T-helper 9 cell (primary cell): ENCODE measurements at places on chromosomes 1 and 21.

GRCh38 chr1:235763962-235764361 lies 102.7 kb downstream of the LYST start:
- no peak for DNase-seq

DNA sequence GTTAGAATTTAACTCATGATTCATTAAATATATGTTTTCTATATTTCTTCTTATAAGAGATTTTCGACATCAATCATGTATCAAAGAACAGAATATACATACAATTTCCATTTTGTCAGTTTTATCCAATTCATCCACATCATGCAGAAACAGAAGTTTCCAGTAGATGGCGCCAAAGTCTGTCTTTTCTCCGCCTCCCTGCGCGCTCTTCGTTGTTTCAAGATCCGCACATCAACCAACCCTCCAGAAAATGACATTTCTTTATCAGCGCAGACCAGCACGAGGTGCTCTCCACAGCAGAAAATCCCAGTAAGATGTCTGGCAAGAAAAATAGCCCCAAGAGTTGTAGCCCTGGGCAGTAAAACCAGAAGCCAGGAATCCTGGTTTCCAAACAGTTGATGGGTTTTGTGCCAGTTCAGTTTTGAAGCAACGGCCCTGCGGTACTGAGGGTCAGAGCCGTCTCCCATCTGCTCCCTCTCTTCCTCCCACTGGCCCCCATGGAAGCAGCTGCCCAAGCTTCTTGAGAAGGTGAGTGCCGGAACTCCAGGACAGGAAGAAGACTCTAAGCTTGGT lies 38.6 kb upstream of the GPR137B start:
- peak; percentile 46 for DNase-seq

DNA sequence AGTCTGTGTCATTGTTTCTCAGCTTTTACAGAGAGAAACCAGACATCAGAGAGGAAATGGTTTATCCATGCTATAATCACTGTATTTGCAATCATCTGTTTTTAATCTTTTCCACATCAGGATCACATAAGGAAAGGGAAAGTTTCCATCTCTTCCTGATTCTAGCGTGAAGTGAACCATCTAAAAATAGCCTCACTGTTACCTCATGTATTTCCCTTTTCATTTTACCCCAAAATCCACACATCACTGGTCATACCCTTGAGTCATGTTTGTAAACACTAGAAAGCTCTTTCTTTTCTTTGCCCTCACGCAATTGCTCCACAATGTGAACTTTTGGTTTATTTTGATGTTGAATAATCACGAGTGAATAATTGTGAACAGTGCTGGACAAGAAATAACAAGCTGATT lies 146.0 kb downstream of the PLA2G4A start:
- no peak for DNase-seq

GRCh38 chr1:75785320-75785982 lies 605 bp upstream of the RABGGTB start:
- DNase-seq = no peak

DNA sequence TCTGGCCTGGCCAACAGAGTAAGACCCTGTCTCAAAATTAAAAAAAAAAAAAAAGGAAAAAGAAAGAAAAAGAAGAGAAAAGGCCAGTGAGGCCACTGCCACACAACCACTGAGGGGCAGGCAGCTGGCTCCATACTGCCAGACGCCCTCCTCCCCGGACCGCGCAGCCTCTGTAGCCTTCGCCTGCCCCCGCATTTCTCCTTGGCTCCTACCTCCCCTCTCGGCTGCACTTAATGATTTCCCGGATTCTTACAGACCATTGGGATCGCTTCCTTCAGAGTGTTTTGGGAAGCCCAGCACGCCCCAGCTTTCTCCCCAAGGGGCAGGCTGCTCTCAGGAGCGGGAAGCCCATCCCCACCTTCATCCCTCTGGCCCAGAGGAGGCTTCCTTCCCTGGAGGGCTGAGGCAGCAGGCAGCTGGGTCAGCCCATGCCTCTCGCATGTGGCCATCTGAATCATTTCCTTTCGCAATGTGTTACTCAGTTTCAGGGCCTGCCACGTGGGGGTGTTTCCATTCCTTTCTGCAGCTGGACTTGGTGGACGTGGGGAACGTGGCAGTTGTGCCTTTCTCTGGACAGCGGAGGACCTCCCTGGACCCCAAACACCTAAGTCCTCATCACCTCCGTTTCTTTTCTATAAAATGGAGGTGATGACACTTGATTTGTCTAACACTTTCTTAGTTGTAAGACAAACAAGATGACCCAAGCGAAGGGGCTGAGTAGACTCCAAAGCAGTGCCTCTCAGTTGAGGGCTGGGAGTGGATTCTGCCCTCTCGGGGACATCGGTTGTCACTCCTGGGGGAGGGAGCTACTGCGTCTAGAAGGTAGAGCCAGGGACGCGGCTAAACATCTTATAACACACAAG lies 2.3 kb downstream of the SLC2A5 start:
- DNase-seq = no peak

DNA sequence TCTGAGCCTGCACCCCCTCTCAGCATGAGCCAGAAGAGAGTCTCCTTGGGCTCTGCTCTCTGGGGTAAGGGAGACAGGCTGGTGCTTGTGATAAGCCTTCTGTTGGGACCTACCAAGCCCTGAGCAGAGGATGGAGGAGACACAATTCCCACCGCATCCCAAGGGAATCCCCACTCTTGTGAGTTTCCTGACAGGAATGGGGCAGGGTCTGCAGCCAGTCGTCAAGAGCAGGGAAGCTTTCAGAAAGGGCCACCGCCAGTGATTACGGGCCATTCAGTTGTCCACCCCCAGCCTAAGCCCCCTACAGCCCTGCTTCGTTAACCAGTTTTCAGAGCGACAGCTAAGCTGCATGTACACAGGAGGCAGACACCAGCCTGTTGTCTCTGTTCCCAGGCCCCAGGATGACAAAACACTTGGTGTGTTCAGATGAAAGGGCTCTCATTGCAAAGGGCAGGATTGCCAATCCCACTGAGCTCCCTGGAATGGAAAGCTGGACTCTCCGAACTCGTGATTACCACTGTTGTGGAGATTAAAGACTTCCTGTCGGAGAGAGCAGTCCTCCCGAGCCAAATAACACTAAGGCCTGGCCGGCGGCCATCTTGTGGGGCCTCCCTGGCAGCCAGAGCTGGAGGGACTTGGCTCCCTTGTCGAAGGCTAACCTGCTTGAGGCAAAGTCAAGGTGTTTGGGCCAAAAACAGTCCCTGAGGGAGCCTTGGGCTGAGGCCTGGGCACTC lies 37.4 kb upstream of the SLC30A1 start:
- DNase-seq = no peak

DNA sequence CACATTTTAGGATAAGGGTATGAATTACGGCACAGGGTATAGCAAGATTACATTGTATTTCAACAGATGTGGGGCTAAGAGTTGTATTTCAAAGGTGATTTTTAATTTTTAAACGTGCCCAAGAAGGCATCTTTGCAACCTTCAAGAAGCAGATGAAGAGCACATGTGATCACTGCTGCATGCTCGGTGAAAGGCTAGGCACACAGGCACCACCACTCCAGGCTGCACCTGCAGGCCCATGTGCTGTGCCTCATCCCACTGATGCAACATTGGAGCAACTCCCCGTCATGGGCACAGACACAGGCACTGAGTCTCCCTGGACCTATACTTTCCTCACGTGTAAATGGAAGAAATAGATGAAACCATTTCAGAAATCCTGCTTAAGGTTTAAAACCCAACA lies 23.5 kb downstream of the UBE2G2 start:
- no peak for DNase-seq

GRCh38 chr21:31597683-31598082 lies 61.8 kb upstream of the SOD1 start:
- DNase-seq = no peak

- DNase-seq = no peak
Observed at GRCh38 chr1:5982276-5982675, 9.9 kb downstream of the NPHP4 start.

GRCh38 chr1:13753636-13754402 lies 53.8 kb downstream of the PRDM2 start:
- no peak for DNase-seq

- DNase-seq = no peak
Observed at GRCh38 chr1:241825581-241825980, 22.4 kb upstream of the EXO1 start.

DNA sequence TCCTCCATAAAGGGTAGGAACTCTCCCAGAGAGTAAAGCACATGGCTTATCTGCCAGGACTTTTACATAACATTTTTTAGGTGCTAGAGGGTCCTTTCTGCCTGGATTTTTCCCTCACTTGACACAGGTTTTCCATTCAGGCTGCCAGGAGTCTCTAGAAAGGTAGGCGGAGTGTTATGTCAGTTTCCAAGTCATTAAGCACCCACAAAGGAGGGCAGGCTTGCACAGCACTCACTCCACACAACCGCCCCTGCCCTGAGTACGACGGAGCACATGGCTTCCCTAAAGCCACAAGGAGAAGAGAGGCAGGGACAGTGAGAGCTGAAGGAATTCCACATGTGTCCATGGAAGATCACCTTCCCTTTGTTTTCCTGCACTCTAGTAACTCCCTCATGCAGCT lies 55.7 kb downstream of the CAPZB start:
- DNase-seq = no peak

- no peak for DNase-seq
Observed at GRCh38 chr1:71438626-71439025, 357.8 kb upstream of the ZRANB2 start.

GRCh38 chr1:214514819-214515383 lies 36.5 kb downstream of the PTPN14 start:
- DNase-seq = no peak

GRCh38 chr1:236922190-236922589 lies 82.1 kb downstream of the MT1HL1 start:
- no peak for DNase-seq

- DNase-seq = no peak
Observed at GRCh38 chr1:82731216-82731615, 930.5 kb downstream of the ADGRL2 start.

- DNase-seq = no peak
Observed at GRCh38 chr1:204592246-204592948, 76.2 kb downstream of the MDM4 start.

- DNase-seq = no peak
Observed at GRCh38 chr1:246629030-246629429, 62.8 kb downstream of the CNST start.

- no peak for DNase-seq
Observed at GRCh38 chr1:36455386-36455785, 5.1 kb upstream of the OSCP1 start.

- no peak for DNase-seq
Observed at GRCh38 chr1:108054396-108054795, 89.4 kb upstream of the VAV3 start.

DNA sequence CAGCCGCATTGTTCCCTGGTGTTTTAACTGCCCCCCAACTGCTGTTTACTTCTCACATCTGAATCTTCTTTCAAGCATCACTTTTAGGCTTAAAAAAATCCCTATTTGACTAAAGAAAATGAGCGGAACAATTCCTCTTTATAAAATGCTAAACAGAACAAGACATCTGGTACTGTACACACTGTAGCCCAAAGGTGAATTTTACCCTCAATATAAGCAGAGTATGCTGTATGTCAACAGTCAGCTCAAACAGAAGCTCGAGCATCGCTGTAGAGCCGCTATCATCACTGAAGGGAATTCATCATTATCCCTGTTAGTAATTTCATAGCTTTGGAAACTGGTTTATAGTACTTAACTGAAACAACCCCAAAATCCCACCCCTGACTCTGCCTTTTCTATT lies 85.3 kb downstream of the LRRC8D start:
- DNase-seq = no peak

DNA sequence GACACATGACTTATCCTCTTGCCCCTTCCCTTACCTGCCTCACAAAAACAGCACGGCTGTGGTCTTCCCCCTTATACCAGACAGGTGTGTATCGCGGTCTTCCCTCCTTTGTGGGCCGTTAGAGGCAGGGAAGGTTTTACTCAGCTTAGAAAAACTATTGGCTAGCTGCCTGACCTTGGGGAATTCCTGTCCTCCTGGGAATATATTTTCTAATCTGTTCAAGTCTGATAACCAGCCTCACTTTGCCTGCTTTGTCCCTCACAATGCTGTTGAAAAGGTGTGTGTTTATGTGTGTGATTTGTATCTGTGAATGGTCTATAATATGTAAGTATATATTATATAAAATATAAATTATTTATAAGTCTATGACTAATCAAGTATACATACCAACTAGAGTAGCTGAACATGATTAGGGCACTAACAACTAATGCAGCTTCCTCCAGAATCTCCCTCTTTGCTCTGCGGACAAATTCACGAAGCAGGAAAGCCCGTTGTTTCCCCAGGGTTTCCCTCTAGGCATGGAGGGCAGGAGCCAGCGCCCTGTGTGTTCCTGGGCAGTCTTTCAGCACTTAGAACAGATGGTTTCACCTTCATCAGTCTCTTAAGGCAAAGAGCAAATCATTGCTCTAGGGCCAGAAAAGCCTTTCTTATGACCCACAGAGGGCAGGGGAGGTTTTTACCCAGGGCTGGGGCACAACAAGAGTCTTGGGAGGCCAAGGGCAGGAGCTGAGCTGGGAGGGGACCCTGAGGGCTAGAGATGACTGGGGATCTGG lies 25.6 kb downstream of the SLC26A9 start:
- DNase-seq = no peak

- DNase-seq = no peak
Observed at GRCh38 chr1:63928186-63929105, 154.6 kb downstream of the ROR1 start.

GRCh38 chr1:44239961-44240371 lies 26.7 kb downstream of the DMAP1 start:
- DNase-seq = no peak

GRCh38 chr1:21937372-21938121 lies 437 bp upstream of the HSPG2 start:
- DNase-seq = peak; percentile 65

DNA sequence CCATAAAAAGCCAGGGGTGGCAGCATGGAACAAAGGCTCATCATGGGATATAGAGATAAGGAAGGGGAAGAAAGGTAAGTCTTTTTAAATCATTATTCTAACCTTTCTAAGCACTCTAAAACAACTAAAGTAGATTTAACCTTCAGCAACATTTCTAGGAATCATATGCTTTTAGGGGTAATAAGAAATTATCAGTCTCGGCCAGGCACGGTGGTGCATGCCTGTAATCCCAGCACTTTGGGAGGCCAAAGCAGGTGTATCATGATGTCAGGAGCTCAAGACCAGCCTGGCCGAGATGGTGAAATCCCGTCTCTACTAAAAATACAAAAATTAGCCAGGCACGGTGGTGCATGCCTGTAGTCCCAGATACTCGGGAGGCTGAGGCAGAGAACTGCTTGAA lies 20.3 kb upstream of the PHTF1 start:
- no peak for DNase-seq
